Endothelial cell of umbilical vein (primary cell): ENCODE measurements at places on chromosomes 2 and 18. TPM values are rescaled to one million over a fixed set of nuclear protein-coding genes. Genes with fewer than 3 reads are reported as not detected.

DNA sequence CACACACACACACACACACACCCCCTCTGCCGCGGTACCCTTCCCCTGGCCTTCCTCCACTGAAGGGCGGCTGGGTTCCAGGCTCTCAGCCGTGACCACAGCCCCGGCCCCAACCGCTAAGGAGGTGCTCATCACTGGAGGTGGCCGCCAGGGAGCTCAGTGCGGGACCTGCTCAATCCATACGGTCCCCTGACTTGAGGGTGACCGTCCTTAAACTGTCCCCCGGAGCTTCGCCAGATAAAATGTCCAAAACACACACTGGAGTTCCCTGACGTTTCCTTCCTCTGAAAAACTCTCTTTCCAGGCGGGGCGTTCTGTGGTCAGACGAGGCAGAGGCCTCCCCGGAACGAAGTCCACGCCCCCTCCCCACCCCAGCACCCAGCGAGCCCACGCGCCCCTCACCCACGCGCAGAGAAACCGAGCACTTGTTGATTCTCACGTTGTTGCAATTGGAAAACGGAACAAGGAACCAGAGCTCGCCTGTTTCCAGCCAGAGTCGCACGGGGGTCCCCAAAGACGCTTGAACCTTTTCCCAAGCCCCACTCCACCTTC lies 1.4 kb downstream of the MBP start:
- H3K27ac ChIP-seq, result no peak overlapping the region
- H3K4me3 ChIP-seq, result peak overlapping the region; percentile 46
- H3K4me1 ChIP-seq, result peaks cover 13% of the 10 kb centered on the region
- DNase-seq, result no peak

DNA sequence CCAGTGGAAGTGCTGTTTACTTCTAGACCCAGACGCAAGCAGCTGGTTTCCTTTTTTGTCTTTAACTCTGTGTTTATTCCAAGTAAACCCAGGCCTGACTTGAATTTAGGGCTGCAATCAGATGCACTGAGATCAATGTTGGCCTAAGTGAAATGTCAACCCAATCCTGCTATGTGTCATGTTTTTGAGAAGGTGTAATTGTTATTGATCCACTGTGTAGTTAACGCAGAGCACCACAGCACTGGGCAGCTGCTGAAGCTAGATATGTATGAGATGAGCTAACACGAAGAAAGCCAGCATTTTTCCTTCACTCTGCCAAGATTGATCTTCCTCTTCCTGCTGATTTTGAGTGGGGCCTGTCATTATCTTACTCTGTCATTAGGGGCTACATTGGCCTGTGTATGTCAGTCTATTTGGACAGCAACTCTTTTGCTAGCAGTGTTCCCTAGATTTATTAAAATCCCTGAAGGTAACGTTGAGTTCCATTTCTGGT lies 18.9 kb upstream of the DLX1 start:
- H3K36me3 ChIP-seq, result no peaks in the 10 kb centered on the region
- no peak for DNase-seq
- no peak overlapping the region for H3K27ac ChIP-seq
- H3K27me3 ChIP-seq, result no peaks in the 10 kb centered on the region
- H3K4me1 ChIP-seq, result no peaks in the 10 kb centered on the region

The MC2R gene
- polyA plus RNA-seq, result not detected in 2 replicates

GRCh38 chr2:234684466-234684865 lies 187.6 kb upstream of the ARL4C start:
- no peaks in the 10 kb centered on the region for H3K27me3 ChIP-seq
- H3K4me1 ChIP-seq, result peaks cover 21% of the 10 kb centered on the region
- no peak overlapping the region for H3K27ac ChIP-seq
- H3K36me3 ChIP-seq, result no peaks in the 10 kb centered on the region
- no peak overlapping the region for H3K4me3 ChIP-seq
- no peak for DNase-seq

GRCh38 chr2:73984922-73985307 lies 205 bp downstream of the TET3 start:
- H3K27me3 ChIP-seq, result no peaks in the 10 kb centered on the region
- peaks cover 41% of the 10 kb centered on the region for H3K4me1 ChIP-seq
- no peak overlapping the region for H3K27ac ChIP-seq
- no peaks in the 10 kb centered on the region for H3K36me3 ChIP-seq
- no peak for DNase-seq

The HOXD11 gene
- polyA plus RNA-seq, result not detected in 2 replicates

DNA sequence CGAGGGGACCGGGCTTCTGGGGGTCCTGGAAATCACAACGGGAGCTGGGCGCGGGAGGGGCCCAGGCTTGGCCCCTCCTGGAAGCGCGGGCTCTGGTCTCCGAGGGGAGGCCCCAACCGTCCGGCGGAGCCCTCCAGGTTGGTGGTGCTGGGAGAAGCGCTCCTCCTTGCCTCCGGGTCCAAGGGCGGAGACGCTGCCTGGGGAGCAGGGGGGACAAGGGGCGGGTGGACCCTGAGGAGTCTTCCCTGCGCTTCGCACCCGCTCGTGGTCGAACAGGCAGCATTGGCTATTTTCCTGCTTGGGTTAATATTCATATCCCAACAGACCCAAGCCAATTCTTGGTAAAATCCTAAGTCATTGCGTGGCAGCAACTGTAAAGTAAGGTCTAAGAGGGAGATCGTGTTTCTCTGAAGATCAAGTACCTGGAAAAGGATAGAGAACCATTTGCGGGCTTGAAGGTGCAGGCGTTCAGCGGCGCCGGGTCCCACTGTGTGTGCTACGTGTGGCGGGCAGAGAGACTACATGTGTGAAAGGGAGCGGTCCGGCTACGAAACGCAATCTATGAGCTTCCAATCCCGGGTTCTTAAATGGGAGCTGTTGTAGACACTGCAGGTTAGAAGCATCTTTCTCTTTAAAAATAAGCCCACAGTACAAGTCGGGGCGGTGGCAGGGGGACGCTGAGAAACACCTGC lies 805 bp downstream of the CIDEA start:
- peaks cover 26% of the 10 kb centered on the region for H3K4me1 ChIP-seq
- H3K4me3 ChIP-seq, result no peak overlapping the region
- H3K27me3 ChIP-seq, result peaks cover 22% of the 10 kb centered on the region

- no peak for DNase-seq
- H3K27ac ChIP-seq, result no peak overlapping the region
- H3K4me3 ChIP-seq, result no peak overlapping the region
- H3K27me3 ChIP-seq, result no peaks in the 10 kb centered on the region
- H3K36me3 ChIP-seq, result no peaks in the 10 kb centered on the region
These were observed 193.1 kb downstream of the L3MBTL4 start for GRCh38 chr18:6221602-6222014.

The TYMS gene
- polyA plus RNA-seq, result 136 TPM in 2 replicates

DNA sequence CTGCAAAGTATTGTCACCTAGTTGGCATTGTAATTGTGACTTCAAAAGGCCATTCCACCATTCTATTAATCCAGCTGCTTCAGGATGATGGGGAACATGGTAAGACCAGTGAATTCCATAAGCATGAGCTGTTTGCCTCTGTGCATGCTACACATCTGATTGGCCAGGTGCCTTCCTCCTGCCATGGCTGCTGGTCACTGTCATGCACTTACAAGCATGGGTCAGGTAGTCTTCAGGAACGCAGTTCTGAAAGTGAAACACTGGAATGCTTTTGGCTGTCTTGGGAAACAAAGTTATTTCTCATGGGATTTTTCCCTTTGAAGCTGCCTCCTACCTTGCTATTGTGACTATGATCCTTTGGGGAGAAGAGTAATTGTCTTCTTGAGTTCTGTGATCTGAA lies 267.6 kb downstream of the GBX2 start:
- DNase-seq, result peak; percentile 37
- no peak overlapping the region for H3K4me3 ChIP-seq
- peak overlapping the region; percentile 43 for H3K27ac ChIP-seq

The LYG2 gene
- not detected in 2 replicates for polyA plus RNA-seq

GRCh38 chr2:182946958-182947369 lies 80.5 kb upstream of the FRZB start:
- DNase-seq, result peak; percentile 82
- H3K36me3 ChIP-seq, result peaks cover 8% of the 10 kb centered on the region
- no peaks in the 10 kb centered on the region for H3K27me3 ChIP-seq
- H3K27ac ChIP-seq, result no peak overlapping the region

- H3K27ac ChIP-seq, result no peak overlapping the region
- DNase-seq, result peak; percentile 69
- H3K4me3 ChIP-seq, result no peak overlapping the region
- H3K4me1 ChIP-seq, result peaks cover 2% of the 10 kb centered on the region
These were observed 117.1 kb upstream of the DTNA start for GRCh38 chr18:34592961-34593382.

The KYNU gene
- 0.04 TPM in 1 of 2 replicates, not detected in the other for polyA plus RNA-seq

The MAP3K2 gene
- 2.6 and 3.4 TPM in 2 replicates for polyA plus RNA-seq

GRCh38 chr2:234300932-234301823 lies 195.7 kb downstream of the ARL4C start:
- no peak for DNase-seq
- H3K27me3 ChIP-seq, result peaks cover 7% of the 10 kb centered on the region
- no peak overlapping the region for H3K27ac ChIP-seq
- H3K4me3 ChIP-seq, result no peak overlapping the region
- H3K36me3 ChIP-seq, result no peaks in the 10 kb centered on the region

The CHRNA1 gene
- 18.2 and 30.8 TPM in 2 replicates for polyA plus RNA-seq

DNA sequence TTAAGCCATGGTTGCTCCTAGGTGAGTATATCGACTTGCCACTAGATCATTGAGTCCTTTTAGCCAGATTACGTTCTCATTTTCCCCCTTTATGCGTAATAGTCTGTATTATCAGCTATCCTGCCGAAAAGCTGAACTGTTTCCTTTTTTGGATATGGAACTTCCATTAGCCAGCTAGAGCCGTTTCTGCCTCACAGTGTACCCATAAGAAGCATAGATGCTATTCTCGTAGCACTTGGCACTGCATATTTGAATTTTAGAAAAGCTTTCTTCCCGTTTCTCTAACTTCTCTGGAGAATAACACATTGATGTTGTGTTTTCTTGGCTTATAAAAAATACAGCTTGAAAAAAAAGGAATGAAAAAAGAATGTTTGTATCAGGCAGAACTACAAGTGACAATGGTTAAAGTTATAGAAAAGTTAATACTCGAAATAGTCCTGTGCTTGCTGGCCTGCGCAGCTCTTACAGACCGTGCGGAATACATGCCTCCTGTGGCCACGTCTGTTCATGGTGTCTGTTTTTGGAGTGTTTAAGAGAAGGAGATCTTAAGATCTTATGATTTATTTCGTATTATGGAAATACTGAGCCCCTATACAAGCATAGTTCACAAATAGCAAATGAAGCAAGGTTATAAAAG lies 710 bp downstream of the DUSP19 start:
- peak overlapping the region; percentile 97 for H3K4me3 ChIP-seq
- peak overlapping the region; percentile 79 for H3K27ac ChIP-seq
- H3K27me3 ChIP-seq, result peaks cover 19% of the 10 kb centered on the region
- DNase-seq, result no peak

DNA sequence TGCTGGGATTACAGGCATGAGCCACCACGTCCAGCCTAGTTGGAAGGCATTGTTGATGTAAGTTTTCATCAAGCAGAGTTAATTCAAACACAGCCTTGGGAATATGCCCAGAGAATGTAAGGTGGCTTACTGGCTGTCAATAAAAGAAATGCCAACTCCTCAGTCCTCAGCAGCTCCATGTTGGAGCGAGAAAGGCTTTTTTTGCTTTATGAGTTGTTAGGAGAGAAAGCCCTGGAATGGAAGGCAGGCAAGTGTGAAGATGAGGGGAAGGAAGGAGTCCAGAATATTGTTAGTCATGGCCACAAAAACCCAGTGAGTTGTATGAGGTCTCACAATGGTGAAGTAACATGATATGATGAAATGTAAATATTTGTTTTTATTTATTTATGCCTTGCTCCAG lies 57.1 kb downstream of the MAP4K4 start:
- peaks cover 48% of the 10 kb centered on the region for H3K4me1 ChIP-seq
- H3K27ac ChIP-seq, result no peak overlapping the region
- DNase-seq, result no peak
- H3K27me3 ChIP-seq, result no peaks in the 10 kb centered on the region
- peaks cover 2% of the 10 kb centered on the region for H3K36me3 ChIP-seq

The NOSTRIN gene
- 0.03 TPM in 1 of 2 replicates, not detected in the other for polyA plus RNA-seq

- H3K27ac ChIP-seq, result no peak overlapping the region
- H3K36me3 ChIP-seq, result no peaks in the 10 kb centered on the region
- DNase-seq, result no peak
- no peaks in the 10 kb centered on the region for H3K27me3 ChIP-seq
These were observed 151.5 kb upstream of the CELF4 start for GRCh38 chr18:37717098-37717497.

DNA sequence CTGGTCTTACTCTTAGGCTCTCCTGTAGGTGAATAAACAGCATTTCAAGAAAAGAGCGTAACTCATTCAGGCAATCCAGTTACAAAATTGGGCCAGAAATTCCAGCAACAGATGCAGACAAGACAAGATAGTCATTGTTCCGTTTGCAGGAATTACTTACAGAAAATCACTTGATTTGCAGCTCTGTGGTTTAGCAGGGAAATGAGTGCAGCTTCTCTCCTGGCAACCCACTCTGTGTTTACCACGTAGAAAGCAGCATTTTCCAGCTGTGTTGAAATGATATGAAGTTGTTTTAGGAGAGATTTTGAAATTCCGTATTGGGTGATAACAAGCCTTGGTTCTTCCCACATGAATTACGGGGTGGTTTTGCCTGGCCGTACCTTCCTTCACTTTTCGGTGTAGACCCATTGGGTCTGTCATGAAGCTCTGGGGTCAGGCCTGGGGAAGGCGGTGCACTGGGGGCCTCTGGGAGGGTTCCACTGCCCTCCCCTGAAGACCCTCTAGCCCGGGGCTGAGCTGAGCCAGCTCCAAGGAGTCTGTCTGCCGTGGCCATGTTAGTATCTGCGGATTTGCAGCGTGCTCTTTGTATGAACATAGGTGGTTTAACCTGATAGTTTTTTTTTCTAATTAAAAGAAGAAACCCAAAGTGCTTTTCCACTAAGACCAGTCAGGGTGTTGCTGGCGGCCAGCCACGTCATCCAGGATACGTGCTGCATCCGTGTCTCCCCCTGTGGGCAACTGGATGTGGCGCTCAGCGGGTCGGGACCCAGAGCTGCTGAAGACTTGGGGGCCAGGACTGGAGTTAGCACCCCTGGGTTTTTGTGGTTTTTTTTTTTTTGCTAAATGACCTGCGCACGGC lies 58.9 kb upstream of the KCNG2 start:
- H3K4me3 ChIP-seq, result no peak overlapping the region
- no peaks in the 10 kb centered on the region for H3K27me3 ChIP-seq
- H3K4me1 ChIP-seq, result no peaks in the 10 kb centered on the region
- no peak overlapping the region for H3K27ac ChIP-seq

The ZNF804A gene
- 0.21 and 0.22 TPM in 2 replicates for polyA plus RNA-seq

GRCh38 chr2:231235217-231235616 lies 36.8 kb downstream of the ARMC9 start:
- no peaks in the 10 kb centered on the region for H3K4me1 ChIP-seq
- no peak overlapping the region for H3K4me3 ChIP-seq
- no peaks in the 10 kb centered on the region for H3K27me3 ChIP-seq
- no peak overlapping the region for H3K27ac ChIP-seq
- no peaks in the 10 kb centered on the region for H3K36me3 ChIP-seq

The SAG gene
- polyA plus RNA-seq, result not detected in 2 replicates
